Hematopoietic multipotent progenitor cell treated with erythropoietin and hydrocortisone succinate and interleukin-3 and kit ligand, for 6 days (in vitro differentiated cells): ENCODE measurements at places on chromosomes 13 and 19.
A peak's percentile ranks its signal among the peaks of the same experiment; 100 is the strongest.

DNA sequence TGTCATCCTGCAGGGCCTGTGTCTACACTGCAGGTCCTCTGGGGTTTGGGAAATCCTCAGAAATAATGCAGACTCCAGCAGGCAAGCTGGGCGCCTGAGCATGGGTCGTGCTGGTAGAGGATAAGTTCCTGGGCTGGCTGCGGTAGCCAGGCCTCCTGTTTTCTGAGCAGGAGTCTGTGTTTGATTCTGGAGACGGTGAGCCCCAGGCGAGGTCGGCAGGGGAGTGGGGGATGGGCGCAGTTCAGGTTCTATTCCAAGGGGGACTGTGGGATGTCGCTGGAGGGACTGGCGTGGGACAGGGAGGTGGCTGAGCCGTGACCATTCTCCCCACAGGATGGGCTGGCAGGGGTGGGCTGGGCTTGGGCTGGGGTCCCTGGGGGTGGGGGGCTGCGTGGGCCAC, 154.7 kb downstream of the KDM4B start:
- no peak for DNase-seq

DNA sequence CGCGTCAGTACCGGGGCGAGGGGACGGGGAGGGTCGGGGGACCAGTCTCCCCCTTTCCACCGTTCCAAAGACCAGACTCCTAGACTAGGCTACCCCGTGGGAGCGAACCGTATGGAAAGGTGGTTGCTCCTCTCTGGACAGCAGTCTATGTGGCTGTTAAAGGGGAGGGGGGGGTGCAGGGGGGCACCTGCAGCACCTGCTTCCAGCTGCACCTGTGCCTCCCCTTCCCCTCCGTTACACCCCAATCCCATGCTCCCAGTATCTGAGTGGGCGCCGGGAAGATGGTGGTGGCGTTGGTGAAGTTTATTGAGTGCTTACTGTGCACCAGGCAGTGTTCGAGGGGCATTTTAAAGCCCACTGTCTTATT, 557 bp downstream of the ZNF524 start:
- DNase-seq: no peak

- peak; percentile 4 for DNase-seq
Measured at GRCh38 chr19:8826371-8826770, 5.7 kb downstream of the ZNF558 start.

DNA sequence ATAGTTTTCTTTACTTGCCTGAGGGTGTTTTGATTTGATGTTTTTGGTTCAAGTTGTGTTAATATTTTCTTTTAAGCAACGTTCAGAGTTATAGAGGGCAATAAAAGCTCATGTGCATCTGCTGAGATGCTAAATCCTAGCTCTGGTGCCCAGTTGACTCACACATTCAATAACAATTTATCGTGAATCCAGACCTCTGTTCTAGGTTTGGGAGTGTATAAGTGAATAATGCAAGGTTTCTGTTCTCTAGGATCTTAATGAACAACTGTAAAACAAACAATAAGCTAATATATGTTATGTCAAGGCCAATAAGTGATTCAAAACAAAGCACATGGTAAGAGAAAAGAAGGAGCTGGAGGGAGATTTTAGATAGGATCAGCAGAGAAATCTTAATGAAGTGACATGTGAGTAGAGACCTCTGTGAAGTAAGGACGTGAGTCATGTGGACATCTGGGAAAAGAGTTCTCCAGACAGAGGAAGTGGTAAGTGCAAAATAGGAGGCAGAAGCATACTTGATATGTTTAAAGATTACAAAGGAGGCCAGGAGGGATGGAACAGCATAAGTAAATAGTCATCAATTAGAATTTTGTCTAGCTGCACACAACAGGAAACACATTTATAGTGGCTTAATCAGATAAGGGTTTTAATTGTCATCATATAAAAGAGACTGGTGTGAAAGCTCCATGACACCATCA, 278.5 kb upstream of the HTR2A start:
- peak; percentile 5 for DNase-seq

DNA sequence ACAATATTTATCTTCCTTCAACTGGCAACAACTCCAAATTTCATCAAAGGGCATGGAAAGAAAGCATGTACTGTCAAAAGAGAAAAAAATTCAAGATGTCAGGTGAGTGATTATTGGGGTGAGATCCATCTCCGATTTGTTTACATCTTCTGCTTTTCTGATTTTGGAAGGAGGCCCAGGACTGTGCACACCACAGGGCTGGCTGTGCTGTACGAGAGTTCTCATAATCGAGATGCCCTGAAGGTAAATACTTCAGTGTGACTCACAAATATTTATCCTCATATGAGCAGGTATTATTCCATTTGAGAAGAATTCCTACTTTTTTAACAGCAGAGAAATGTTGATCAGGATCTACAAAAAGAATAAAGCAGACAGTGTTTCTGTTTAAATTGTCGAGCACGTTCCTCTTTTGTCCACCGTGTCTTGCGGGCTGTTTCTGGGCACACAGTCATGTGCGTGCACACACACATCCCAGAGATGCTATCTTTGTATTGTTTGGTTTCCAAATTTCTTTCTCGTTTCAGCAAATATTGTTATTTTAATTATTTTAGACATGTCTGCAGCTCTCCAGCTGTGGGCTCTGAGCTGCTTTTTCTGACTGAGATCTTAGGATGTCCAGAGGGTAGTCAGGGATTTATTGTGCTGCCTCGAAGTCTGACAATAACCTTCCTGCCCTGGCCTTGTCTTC, 103.8 kb downstream of the KL start:
- no peak for DNase-seq
